ENCODE measurements at places on chromosomes 3 and 15. TPM values are rescaled to one million over a fixed set of nuclear protein-coding genes. Genes with fewer than 3 reads are reported as not detected.

DNA sequence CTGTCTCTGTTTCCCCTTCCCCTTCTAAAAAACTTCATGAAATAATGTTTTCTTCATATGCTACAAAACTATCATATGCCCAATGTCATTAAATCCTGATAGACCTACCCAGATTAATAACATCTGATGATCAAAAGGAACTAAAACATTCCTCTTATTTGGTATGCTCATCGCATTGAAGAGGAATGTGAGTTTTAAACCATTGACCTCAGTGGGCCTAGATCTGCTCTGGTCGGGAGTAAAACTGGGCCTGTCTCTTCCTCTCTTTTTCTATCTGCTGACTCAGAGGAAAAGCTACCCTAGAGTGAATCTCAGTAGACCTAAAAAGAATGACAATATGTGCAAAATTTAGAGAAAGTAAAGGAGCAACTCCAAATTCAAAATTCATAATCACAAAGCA lies 275.8 kb downstream of the SATB1 start:
- no peak for DNase-seq

GRCh38 chr15:83613714-83614113 lies 40.2 kb upstream of the ADAMTSL3 start:
- DNase-seq = no peak

RARB gene
- 3.5 TPM for polyA plus RNA-seq

GRCh38 chr15:78129077-78129750 lies 2.0 kb downstream of the CIB2 start:
- DNase-seq = no peak

CCR1 gene
- 2.1 TPM for polyA plus RNA-seq

DNA sequence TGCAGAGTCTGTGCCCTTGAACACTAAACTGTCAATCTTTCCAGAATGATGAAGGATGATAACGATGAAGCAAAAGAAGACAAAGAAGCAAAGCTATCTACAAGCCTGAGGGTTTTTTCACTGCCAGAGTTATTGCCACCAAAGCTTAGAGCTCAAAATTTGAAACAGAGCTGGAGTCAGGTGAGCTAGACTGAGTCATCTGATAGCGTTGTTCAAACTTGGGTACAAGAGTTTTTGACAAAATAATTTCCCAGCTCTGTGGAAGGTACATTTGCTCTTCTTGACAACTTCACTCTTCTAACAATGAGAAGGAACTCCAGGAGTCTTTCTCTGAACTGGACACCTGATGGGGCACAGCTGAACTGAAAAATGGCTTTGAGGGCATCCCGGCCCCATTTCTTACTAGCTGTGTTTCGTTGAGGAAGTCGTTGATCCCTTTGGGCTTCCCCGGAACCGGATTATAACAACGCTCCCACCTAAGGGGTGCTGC lies 715 bp downstream of the MCCC1 start:
- no peak for DNase-seq

Measured in ovary (tissue), 10 donors.